ENCODE measurements at places on chromosomes 1 and 21.

- DNase-seq, result peak; percentile 68
These were observed 5.4 kb upstream of the LAMC2 start for GRCh38 chr1:183180634-183181056.

- no peak for DNase-seq
These were observed 8.0 kb downstream of the NDUFS5 start for GRCh38 chr1:39034114-39034654.

DNA sequence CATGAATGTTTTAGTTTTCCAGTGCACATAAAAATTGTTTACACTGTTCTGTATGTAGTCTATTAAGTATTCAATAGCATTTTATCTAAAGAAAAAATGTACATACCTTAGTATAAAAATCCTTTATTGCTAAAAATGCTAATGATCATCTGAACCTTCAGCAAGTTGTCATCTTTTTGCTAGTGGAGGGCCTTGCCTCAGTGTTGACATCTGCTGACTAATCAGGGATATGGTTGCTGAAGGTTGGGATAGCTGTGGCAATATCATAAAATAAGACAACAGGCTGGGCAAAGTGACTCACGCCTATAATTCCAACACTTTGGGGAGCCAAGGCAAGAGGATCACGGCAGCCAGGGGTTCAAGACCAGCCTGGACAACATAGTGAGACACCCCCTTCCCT lies 9.0 kb downstream of the DYNLT5 start:
- no peak for DNase-seq

DNA sequence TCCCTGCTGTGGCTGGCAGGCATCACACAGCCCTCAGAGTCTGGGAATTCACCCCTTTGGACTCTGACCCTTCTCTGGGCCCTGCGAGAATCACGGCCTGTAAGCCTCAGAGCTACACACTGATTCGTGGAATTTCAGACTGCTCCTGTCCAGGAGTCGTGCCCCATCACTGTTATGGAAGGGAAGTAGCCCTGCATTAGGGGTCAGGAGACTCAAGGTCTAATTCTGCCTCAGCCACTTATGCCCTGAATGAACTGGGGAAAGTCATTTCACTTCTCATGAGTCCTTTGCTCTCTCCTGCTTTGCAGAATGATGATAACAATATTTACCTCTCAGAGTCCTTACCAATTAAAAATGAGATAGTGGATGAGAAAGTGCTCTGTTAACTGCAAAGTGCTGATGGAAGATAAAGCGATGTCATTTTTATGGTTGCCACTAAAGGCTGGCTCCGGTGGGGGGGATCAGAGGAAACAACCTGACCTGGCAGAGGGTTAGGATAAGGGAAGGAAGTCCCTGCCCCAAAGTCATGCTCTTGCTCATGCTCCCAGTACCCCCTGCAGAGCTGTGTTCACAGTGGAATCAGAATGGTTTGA lies 148.6 kb upstream of the CD34 start:
- DNase-seq, result no peak

- no peak for DNase-seq
These were observed 69.5 kb upstream of the KCND3 start for GRCh38 chr1:112058815-112059450.

- DNase-seq, result no peak
These were observed 180.0 kb downstream of the TTLL7 start for GRCh38 chr1:83818916-83819315.

DNA sequence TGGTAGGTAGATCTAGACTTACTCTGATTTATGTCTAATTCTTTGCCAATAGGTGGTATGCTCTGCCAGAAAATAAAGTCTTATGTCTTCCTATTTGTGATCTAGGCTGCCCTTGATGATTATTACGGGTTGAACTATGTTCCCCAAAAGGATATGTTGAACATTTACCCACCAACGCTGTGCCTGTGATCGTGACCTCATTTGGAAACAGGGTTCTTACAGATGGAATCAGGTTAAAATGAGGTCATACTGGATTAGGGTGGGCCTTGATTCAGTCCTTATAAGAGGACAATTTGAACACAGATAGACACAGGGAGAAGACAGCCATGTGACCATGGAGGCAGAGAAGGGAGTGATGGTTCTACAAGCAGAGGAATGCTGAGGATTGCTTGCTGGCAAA lies 95.1 kb upstream of the BCAR3 start:
- DNase-seq, result no peak

DNA sequence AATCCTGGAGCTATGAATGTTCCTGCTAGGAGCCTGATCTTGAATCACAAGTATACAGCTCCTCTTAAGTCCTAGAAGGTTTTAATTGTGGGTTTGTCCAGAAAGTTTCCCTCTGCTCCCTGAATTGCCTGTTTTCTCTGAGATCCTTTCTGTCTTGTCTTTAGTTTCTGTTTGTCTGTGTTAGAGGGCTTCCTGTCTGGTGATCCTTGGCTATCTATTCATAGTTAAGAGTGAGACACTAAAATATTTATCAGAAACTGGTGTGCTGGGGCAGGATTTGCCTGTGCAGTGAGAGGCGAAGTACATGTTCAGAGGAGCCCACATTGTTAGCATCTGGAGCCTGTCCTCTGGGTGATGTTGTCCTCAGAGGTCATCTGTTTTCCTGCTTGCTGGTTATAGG lies 45.4 kb downstream of the ETS2 start:
- DNase-seq, result no peak

DNA sequence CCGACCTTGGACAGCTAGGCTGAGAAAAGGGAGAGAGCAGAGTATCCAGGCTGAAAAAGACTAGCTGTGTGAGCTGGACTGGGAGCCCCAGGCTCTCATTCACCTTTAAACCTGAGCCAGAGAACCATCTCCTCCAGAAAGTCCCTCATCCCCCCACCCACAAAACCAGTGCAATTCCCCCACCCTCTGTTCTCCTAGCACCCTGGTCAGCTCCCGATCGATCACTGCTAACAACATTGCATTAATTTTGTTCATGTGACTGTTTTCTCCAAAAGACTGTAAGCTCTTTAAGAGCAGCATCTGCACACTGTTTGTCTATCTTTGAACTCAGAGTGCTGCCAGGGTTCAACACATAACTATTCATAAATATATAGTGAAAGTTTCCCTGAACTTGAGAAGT lies 67.1 kb upstream of the NFASC start:
- DNase-seq, result no peak

- no peak for DNase-seq
These were observed 223.3 kb downstream of the GPATCH2 start for GRCh38 chr1:217407534-217408001.

GRCh38 chr1:25107643-25108010 lies 124.7 kb downstream of the SYF2 start:
- DNase-seq, result peak; percentile 66

GRCh38 chr1:80066060-80066459 lies 1059.5 kb upstream of the ADGRL4 start:
- peak; percentile 4 for DNase-seq

- DNase-seq, result no peak
These were observed 23.3 kb downstream of the SUSD4 start for GRCh38 chr1:223340637-223341036.

- no peak for DNase-seq
These were observed 3.5 kb downstream of the HRNR start for GRCh38 chr1:152220166-152221163.

GRCh38 chr1:150293433-150294253 lies at the start of gene MRPS21:
Gene MRPS21, plus strand, starts transcription at chr1:150293861. Its CDS starts 506 bp downstream, at chr1:150294367.
- peak; percentile 71 for DNase-seq

GRCh38 chr1:27521861-27522431 lies 32.0 kb upstream of the WASF2 start:
- DNase-seq, result no peak

- no peak for DNase-seq
These were observed 368.6 kb upstream of the NEGR1 start for GRCh38 chr1:72650843-72651435.

DNA sequence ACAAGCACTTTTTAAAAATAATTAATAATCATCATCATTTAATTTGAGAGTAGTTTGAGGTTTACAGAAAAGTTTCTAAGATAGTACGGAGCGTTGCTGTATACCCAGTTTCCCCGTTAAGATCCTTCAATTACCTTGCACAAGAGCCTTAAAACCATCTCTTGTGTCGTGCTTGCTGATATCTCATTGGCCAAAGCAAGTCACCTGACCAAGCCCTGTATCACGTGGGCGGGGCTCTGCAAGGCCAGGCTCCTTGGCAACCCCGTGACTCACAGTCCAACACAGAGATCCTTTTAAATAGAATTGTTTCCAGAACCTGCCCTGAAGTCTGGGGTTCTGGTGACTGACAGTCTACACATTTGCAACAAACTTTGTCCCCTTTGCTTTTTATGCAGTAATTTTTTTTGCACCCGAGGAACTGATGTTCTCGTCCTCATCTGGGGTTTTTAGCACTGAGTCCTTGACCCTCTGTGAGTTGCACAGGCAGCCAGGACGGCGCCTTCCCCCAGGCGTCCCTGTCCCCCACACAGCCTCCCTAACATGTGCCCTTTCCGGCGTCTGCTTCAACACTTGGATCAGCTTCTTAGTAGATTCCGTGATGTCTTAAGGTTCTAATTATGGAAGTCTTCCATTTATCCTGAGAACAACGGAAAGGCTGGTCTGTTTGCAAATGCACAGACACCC lies 183.3 kb upstream of the TMEM51 start:
- DNase-seq, result peak; percentile 81

- DNase-seq, result no peak
These were observed 6.5 kb downstream of the NR0B2 start for GRCh38 chr1:26907071-26907917.

- DNase-seq, result no peak
These were observed 14.8 kb upstream of the SERINC2 start for GRCh38 chr1:31398246-31398645.

DNA sequence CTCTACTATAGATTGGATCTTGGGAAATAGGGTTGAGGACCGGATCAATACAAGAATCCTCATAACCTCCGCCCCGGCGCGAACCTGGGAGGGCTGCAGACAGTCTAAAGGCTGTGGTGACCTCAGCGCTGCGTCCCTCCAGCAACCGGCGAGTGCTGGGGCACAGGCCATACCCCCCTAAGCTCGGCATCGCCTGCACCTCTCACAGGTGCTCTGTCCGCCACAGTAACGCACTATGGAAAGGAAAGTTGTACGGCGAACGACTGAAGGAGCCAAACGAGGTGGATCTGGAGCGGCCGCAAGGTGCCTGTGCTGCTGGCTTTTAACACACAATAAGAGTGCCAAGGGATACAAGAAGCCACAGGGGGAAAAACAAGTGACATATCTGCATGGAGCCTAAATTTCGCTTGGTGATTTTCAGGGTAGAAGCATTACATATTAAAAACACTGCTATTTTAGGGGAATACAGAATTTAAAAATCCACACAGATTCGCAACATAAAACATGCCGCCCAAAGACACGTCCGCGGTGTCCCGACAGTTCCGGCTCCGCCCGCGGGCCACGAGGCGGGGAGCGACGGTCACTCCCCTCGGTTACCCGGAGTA lies 1.4 kb upstream of the RBM15 start:
- no peak for DNase-seq

GRCh38 chr1:150362721-150363425 lies 1.1 kb upstream of the RPRD2 start:
- DNase-seq, result no peak

- no peak for DNase-seq
These were observed 128.4 kb downstream of the TGFB2 start for GRCh38 chr1:218473522-218473921.

DNA sequence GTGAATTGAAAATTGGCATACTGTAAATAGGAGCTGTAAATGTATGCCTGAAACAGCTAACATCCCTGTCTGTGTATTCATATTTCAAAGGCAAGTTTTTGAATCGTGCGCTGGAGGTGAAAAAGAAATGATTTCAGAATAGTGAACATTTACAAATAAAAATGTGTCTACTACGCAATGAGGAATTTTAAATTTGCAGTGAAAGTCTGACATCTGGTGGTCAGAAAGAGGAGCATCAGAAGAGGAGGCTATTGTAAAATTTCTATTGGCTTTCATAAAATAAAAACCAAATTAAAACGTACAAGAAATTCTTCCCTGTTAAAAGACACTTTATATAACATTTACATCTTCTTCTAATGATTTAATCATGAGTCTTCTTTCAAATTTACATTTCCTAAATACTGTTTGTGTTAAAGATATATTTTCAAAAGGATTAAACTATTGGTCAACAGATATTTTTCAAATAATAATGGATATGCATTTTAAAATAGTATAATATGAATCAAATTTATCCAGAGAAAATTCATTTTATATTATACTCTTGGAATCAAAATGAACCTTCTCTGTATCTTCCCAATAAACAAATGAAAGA lies 113.7 kb upstream of the RRP15 start:
- peak; percentile 18 for DNase-seq

- peak; percentile 18 for DNase-seq
These were observed 35.7 kb upstream of the MTR start for GRCh38 chr1:236759252-236759859.

GRCh38 chr21:36744560-36745231 lies 45.8 kb downstream of the SIM2 start:
- no peak for DNase-seq

GRCh38 chr1:107867897-107868296 lies 97.1 kb downstream of the VAV3 start:
- no peak for DNase-seq

DNA sequence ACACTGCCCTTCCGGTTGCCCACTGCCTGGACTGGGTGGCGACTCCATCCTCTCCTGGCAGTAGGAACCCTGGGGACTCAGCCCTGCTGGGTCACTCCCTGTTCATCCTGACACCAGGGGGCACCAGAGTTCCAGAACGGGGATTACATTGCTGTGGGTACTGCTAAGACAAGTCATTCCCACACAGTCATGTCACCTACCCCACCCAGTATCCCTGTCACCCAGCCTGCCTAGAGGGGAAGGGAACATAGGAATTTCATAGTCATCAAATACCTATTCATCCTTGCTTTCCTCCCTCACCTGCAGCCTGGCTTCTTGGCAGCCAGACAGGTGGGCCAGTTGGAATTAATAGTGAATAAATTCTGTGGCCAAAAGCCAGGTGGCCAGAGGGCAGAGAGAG lies 9.8 kb upstream of the SFN start:
- DNase-seq, result peak; percentile 33

GRCh38 chr21:35408401-35408800 lies 359.3 kb upstream of the RUNX1 start:
- DNase-seq, result no peak

DNA sequence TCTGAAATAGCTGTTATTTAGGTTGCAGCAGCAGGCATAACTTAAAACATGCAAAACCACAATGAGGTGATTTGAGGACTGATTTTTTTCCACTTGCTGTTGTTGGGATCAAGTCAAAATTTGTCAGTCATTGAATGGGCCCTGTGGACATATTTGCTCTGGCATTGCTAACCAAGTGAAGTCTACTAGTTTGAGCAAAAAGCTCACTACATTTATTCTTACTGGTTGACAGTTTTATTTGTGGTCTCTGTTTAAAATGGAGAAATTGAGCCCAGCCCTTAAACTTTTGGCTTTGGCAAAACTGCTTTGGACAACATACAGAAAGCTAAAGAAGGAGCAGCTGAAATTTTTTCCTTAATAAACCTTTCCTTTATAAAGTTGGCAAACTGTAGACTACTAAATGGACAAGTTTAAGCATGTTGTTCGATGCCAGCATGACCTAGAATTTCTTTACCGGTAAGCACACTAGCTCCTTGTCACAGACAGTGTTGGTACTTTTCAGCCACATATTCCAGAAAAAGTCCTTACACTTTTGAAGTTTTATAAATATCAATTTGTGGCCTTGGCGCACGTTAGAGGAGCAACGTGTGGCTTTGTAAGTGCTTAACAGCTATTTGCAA lies 234.6 kb downstream of the USP25 start:
- no peak for DNase-seq

- no peak for DNase-seq
These were observed 26.1 kb downstream of the CHAF1B start for GRCh38 chr21:36411301-36411700.

- DNase-seq, result no peak
These were observed 960 bp downstream of the PCSK9 start for GRCh38 chr1:55040083-55040932.
